Esophagus squamous epithelium (tissue), 5 donors: ENCODE measurements at places on chromosomes 13 and 19.
A peak's percentile ranks its signal among the peaks of the same experiment; 100 is the strongest.

- no peak for DNase-seq
- H3K4me3 ChIP-seq = no peak overlapping the region
- no peaks in the 10 kb centered on the region for H3K4me1 ChIP-seq
- H3K27me3 ChIP-seq = no peaks in the 10 kb centered on the region
- H3K27ac ChIP-seq = no peak overlapping the region
Observed at GRCh38 chr19:40907968-40908735, 26.1 kb upstream of the CYP2A7 start.

DNA sequence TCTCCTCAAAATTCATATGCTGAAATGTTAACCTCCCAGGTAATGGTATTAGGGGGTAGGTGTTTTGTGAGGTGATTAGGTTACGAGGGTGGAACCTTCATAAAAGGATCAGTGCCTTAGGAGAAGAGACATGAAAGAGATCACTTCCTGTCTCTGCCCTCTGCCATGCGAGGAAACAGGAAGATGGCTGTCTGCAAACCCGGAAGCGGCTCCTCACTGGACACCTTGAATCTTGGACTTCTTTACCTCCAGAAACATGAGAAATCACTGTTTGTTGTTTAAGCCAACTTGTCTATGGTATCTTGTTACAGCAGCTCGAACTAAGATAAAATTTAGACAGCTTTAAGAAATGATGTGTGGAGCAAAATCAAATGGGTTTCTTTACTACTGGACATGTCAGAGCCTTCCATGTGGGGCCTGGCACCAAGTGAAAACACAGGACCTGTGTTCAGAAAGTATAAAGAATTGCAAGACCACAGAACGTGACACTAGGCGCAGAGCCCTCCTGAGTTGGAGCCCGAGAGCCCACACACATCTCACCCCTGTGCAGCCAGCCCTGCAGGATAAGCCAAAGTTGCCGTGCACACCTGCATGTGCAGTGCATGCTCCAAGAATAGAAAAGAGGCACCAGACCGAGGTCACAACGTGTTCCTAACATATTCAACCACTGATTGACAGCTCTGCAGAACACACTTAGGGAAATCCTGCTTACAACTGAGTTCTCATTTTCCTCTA, 112.5 kb upstream of the UQCRFS1 start:
- no peak overlapping the region for H3K4me3 ChIP-seq
- H3K27ac ChIP-seq = no peak overlapping the region
- H3K27me3 ChIP-seq = no peaks in the 10 kb centered on the region
- no peaks in the 10 kb centered on the region for H3K4me1 ChIP-seq
- no peak for DNase-seq

DNA sequence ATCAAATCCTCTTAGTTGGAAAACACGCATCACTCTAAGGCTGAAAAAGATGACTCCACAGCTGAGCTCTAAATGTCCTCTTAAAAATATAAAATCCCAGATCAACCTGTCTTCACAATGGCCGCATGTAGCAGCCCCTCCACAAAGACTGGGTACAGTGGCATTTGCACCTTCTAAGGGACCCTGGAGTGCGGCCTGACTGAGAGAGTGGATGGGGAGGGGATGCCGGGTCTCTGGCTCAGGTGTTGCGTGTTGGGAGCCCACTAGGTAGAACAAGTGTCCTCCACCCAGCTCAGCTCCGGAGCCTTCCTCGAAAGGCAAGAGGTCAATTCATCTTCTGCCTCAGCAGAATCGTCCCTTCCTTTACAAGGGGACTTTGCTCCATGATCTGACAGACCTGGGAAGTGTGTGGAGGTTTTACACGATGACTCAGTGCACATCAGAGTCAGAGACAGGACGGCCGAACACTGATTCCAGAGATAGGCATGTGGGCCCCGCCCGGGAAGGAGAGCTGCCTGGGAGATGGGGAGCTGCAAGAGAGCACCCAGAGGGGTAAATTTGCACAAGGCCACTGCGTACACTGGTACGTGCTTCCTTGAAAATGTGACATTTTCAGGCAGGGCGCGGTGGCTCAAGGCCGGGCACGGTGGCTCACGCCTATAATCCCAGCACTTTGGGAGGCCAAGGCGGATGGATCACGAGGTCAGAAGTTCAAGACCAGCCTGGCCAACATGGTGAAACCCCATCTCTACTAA, 23.5 kb upstream of the SLC15A1 start:
- H3K36me3 ChIP-seq = no peaks in the 10 kb centered on the region
- DNase-seq = no peak
- H3K27ac ChIP-seq = no peak overlapping the region
- no peak overlapping the region for H3K4me3 ChIP-seq
- no peaks in the 10 kb centered on the region for H3K27me3 ChIP-seq

DNA sequence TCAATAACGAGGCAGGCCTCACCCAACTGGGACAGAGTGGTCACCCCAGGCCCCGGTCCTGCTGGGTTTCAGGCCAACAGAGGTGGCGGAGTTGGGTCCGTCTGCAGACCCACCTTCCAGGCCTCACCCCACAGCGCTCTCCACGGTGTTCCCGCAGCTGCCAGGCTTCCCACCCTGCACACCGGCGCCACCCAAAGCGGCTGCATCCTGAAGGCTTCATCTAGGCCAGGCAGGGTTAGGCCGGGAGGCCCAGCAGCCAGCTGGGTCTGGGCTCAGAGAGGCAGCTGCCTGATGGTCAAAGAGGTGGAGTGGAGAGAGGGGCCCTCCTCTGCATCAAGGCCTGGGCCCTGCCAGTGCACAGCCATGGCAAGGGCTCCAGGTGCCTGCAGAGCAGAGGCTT, 44.1 kb downstream of the EPSTI1 start:
- no peak overlapping the region for H3K4me3 ChIP-seq
- no peaks in the 10 kb centered on the region for H3K36me3 ChIP-seq
- no peak for DNase-seq
- no peaks in the 10 kb centered on the region for H3K4me1 ChIP-seq
- no peak overlapping the region for H3K27ac ChIP-seq

DNA sequence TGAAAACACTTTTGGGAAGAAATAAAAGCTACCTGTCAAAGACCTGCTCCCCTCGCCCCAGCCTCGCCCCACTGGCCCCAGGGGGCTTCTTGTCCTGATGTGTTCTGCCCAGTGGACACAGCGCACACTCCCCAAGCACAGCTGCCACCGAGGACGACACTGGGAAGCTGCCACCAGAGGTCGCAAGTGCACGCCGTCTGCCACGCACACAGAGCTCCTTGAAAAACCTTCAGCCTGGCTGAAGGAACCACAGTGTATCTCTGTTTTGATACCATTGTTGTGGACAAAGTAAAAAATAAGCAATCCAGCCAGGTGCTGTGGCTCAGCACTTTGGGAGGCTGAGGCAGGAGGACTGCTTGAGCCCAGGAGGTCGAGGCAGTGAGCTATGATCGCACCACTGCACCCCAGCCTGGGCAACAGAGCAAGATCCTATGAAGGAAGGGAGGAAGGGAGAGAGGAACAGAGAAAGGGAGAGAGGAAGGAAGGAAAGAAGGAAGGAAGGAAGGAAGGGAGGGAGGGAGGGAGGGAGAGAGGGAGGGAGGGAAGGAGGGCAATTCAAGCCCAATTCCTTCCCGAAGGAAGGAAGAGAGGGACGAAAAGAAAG, 57.3 kb downstream of the CEBPG start:
- H3K4me3 ChIP-seq = no peak overlapping the region
- H3K27me3 ChIP-seq = no peaks in the 10 kb centered on the region
- no peaks in the 10 kb centered on the region for H3K36me3 ChIP-seq

DNA sequence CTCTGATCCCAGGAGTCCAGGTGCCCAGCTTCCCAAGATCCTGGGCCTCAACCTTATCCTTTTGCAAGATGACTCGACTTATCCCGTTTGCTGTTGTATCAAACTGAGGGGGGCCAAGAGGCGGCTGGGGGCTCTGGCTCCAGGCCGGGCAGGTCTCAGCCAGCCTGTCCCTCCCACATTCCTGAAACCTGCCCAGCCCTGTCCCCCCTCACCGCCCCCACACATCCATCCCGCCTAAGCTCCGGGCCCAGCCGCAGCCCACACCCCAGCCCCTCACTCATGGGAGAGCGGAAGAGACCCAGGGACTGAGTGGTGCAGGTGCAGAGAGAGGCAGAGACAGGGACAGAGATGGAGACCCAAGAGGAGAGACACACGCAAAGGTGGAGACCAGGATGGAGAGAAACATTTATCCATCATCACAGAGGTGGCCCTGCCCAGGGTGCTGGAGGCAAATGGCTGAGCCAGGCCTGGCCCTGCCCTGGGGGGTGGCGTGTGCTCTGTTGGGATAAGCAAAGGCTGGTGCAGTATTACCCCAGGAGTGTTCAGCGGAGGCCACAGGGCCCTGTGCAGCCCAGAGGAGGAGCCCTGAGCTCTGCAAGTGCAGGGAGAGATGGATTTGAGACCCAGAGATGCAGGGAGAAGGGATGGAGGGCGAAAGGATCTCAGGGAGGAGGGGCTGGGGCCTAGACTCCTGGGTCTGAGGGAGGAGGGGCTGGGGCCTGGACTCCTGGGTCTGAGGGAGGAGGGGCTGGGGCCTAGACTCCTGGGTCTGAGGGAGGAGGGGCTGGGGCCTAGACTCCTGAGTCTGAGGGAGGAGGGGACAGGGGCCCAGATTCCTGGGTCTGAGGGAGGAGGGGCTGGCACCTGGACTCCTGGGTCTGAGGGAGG, 1.6 kb downstream of the BCAM start:
- no peaks in the 10 kb centered on the region for H3K36me3 ChIP-seq
- H3K27me3 ChIP-seq = no peaks in the 10 kb centered on the region
- peak overlapping the region; percentile 73 for H3K4me3 ChIP-seq
- no peak for DNase-seq
- peak overlapping the region; percentile 75 for H3K27ac ChIP-seq
- peaks cover 49% of the 10 kb centered on the region for H3K4me1 ChIP-seq

- H3K27ac ChIP-seq = peak overlapping the region; percentile 91
- H3K4me1 ChIP-seq = peaks cover 48% of the 10 kb centered on the region
- H3K27me3 ChIP-seq = no peaks in the 10 kb centered on the region
- H3K4me3 ChIP-seq = peak overlapping the region; percentile 43
- no peak for DNase-seq
Observed at GRCh38 chr19:48715681-48716171, 3.8 kb downstream of the MAMSTR start.

DNA sequence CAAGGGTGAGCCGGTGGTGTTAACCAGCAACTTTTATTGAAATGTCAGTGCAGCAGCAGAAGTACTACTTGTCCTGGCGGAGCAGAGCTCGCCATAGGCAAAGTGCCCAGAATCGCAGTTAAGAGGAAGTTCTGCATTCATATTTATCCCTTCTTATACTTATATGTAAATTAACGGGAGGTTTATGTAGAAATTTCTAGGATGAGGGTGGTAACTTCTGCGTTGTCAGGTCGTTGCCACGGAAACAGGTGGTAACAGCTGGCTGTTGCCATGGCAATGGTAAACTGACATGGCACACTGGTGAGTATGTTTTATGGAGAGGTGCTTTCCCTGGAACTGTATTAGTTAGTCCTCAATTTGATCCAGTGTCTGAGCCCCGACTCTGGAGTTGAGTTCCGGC, 2494.9 kb upstream of the PCDH20 start:
- DNase-seq = no peak
- no peaks in the 10 kb centered on the region for H3K36me3 ChIP-seq
- no peaks in the 10 kb centered on the region for H3K27me3 ChIP-seq

- no peaks in the 10 kb centered on the region for H3K4me1 ChIP-seq
- no peak overlapping the region for H3K27ac ChIP-seq
- H3K4me3 ChIP-seq = no peak overlapping the region
Observed at GRCh38 chr19:32254509-32254890, 90.9 kb upstream of the ZNF507 start.

- no peak overlapping the region for H3K27ac ChIP-seq
- no peak overlapping the region for H3K4me3 ChIP-seq
- no peak for DNase-seq
- H3K27me3 ChIP-seq = no peaks in the 10 kb centered on the region
- peaks cover 3% of the 10 kb centered on the region for H3K4me1 ChIP-seq
- peaks cover 34% of the 10 kb centered on the region for H3K36me3 ChIP-seq
Observed at GRCh38 chr13:97333983-97334382, 100.0 kb upstream of the RAP2A start.
